ENCODE measurements at places on chromosomes 11 and 22.

DNA sequence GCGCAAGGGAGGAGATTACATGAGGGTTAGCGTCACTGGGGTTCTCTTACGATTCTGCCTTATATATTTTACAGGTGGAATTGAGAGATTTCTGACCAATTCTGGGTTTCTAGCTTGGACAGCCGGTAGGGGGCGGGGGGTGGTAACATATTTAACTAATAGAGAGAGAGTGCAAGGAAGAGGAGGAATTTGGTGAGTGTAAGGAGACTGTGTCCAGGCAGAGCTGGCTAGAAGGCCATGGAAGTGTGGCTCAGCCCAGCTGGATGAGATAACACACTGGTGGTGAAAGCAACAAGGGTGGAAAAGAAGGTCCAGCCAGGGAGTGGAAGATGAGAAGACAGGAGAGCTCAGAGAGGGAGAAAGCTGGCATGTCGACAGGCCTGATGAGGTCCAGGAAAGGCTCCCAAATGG is 56.5 kb downstream of the ST3GAL4 start:
- DNase-seq: no peak

DNA sequence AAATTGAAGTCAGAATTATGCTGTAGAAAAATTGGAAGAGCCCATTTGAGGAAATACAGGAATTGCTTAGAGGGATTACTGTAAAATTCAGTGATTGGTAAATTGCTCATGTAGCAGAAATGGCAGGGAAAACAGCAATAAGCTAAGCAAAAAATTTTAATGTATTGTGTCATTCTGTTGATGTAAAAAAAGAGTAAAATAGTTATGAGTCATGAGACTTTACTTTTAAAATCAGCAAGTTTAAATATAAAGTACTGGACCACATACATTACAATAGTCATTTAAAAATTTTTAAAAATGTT is 10.4 kb downstream of the PDHX start:
- no peak for DNase-seq

DNA sequence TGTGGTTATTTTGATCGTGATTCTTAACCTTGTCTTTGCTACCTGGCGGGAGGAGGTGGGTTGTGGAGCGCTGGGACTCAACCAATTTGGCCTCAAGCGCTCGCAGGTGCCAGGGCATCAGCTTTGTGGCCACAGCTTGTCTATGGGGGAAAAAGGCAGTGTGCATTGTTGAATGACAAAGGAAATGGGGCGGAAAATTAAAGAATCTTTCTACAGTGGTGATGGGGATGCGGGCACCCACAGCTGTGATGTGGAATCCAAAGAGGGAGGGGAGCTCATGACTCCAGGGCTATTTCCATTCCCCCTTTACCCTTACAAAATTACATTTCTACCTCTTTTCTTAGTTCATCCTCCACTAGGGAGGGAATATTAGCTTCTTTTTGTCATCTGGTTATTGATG is 1.1 kb downstream of the SLC6A5 start:
- DNase-seq: no peak

- no peak for DNase-seq
Observed at GRCh38 chr11:134288486-134288885, 12.3 kb downstream of the GLB1L3 start.

GRCh38 chr11:14725150-14725549 is 81.5 kb downstream of the PDE3B start:
- no peak for DNase-seq

DNA sequence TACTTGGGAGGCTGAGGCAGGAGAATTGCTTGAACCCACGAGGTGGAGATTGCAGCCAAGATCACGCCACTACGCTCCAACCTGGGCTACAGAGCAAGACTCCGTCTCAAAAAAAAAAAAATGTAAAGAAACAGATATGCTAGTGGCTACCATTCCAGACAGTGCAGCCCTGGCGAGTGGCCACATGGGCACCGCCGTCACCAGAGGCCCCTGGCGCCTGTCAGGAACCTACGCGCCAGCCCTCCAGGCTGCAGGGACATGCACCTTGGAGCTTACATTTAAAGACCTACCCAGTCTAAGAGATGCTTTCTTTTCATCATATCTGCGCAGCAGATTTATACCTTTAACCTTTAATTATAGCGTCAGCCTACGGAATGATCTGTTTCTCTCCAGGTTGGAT is 37.2 kb upstream of the IGSF9B start:
- no peak for DNase-seq

DNA sequence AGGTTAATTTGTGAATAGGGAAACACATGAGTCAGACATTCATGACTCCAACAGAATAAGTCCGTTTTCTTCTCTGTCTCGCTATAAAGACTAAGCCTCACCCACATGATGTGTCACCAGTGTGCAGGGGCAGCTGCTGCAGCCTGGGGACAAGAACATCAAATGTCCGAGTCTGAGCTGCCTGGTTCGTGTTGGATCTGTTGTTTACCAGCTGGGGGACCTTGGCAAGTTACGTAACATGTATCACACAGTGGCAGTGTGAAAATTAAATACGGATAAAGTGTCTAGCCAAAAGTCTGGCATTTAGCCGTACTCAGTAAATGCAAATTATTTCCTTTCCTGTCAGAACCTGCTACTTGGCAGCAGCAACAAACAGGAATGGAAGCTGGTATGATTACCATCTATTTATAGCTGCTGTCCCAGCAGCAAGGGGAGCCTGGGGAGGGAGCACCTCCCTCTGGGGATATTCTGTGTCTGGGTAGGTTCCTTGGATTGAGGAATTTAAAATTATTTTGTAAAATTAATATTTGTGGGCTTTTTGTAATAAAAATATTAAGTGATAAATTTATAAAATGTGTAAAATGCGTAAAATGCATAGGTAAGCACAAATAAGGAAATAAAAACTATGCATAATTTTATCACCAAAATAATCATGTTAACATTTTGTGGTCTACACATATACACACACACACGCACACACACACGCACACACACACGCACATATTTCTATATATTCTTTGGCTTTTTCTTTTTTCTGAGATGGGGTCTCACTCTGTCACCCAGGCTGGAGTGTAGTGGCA is 1.3 kb upstream of the CLDN25 start:
- DNase-seq: no peak

- DNase-seq: no peak
Observed at GRCh38 chr22:36700711-36701670, 2.6 kb downstream of the CACNG2 start.

GRCh38 chr11:76523147-76523546 is 78.3 kb downstream of the EMSY start:
- no peak for DNase-seq

DNA sequence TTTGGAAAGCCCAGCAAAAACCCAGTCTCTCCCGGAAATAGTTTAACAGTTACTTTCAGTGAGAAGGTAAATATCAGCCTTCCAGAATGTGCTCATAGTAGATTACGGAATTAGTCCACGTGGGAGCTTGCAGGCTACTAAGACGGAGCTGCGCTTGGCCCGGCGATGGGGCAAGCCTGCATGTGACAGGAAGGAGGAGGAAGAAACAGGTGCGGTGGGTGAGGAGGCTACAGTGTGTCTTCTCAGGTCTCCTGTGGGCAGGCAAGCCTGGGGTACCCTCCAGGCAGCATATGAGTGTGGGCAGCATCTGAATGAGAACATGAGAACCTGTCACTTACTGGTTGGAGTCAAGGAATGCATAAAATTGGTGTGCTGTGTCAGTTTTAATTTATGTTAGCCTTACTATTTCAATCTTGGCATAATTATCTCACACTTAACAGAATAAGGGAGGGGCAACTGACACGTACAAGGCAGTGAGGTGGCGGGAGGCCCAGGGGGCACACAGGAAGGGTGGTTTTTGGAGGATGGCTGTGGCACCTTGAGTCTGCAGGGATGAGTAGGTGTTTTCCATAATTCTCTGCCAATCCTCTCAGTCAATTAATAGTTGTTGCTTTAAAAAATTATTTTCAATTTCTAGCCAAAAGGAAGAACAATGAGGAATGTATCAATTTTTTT is 35.7 kb downstream of the CLMP start:
- DNase-seq: no peak

All from CD4-positive, alpha-beta T cell (primary cell).